CD4-positive, alpha-beta T cell treated with Interleukin-4 for 1 hour (primary cell): ENCODE measurements at places on chromosomes 7 and 10.

DNA sequence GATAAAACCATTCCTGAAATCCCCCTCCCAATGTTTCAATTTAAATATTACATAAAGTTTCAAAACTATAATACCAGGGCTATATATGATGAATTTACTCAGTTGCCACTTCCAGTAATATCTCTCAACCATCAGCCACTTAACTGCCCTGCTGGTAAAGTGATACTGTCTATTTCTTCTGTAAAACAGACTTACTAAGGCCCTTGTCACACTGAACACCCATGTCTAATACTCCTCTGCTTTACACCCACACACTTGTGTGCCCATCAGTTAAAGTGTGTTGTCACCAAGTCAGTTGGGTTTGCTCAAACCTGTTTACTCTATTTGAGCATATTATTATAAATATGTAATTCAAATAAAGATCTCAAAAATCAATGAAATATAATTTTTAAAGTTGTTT, 29.1 kb upstream of the DMTF1 start:
- DNase-seq = no peak

DNA sequence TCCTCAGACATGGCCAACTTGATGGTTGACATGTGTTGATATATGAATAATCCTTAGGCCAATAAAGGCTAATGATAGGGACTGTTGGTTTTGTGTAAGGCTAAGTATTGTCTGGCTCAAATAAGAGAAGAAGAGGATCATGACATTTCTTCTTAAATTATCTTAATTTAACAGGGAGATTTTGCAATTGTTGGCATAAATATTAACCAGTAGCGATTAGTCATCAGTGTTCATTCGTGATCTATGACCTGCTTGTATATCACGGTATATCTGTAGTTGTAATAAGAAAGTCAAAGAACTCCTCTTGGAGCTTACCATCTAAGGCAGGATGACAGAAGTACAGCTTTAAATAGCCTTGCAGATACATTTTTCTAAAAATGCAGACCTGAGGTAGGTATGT, 196.4 kb downstream of the CREB5 start:
- DNase-seq = no peak

- no peak for DNase-seq
Observed at GRCh38 chr7:132402096-132402495, 174.2 kb downstream of the PLXNA4 start.

DNA sequence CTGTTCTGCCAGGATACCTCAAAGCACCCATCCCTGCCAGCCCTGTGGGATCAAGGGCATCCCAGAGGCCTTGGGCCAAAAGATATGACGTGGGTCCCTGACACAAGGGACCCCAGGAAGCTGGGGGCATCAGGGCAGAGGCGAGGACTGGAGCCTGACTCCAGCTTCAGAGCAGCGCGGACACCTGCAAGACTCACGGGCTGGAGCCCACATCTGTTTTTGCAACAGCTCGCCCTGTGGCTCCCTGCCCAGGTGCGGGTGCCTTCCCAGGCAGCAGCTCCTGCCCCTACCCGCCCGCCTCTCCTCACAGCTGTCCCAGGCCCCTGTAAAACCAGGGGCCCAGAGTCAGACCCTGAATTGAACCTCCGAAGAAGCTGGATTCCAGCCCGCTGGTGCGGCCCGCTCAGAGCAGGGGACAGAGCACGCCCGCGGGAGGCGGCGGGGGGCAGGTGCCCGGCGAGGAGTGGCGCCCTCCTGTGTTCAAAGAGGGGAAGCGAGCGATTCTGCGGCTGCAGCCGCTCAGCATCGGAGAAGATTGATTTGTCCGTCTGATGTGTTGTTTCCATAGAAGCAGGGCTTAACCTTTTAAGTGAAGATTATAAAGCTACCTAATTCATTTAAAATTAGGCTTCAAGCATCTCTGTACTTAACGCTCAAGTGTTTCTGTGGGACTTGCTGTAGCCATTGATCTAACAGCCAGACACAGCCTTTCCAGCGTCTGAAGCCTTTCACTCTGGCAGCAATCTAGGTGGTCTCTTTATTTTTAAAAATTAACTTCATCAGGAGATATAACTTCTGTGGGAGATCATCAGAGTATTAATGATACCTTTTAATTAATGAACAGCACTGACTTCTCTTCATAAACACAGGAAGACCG, 88.4 kb downstream of the BEND7 start:
- peak; percentile 57 for DNase-seq

DNA sequence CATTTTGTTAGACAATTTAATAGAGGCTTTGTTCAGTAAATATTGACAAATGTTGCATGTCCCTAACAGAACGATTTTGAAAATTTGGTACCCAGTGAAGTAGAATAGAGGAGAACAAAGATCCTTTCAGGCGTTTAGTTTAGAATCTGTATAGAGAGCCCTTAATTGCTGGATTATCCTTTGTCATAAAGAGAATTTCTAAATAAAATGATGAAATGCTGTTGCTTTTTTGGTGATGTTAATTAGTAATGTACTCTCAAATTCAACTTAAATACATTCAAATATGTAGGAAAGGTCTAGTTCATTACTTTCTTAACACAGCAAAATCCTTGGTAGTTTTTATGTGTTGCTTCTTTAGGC, 1.2 kb downstream of the LUC7L2 start:
- no peak for DNase-seq

GRCh38 chr10:85492684-85493083, 873.9 kb downstream of the GRID1 start:
- no peak for DNase-seq

DNA sequence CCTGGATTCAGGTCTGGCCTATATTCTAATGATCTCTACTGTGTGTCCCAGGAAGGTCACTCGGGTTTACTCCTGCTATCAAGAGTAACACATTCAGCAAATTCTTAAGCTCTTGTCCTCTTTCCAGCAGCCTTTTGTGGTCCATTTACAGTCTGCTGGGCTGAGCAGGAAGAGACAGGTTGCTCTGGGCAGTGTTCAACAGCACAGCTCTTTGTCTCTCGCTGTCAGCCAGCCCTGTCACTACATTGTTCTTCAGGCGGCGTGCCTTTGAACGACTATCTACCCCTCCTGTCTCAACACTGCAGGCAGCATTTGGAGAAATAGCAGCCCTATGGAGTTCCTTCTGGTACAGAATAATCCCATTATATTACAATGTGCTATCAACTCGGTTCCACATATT, 192.2 kb upstream of the TBX20 start:
- DNase-seq = no peak

DNA sequence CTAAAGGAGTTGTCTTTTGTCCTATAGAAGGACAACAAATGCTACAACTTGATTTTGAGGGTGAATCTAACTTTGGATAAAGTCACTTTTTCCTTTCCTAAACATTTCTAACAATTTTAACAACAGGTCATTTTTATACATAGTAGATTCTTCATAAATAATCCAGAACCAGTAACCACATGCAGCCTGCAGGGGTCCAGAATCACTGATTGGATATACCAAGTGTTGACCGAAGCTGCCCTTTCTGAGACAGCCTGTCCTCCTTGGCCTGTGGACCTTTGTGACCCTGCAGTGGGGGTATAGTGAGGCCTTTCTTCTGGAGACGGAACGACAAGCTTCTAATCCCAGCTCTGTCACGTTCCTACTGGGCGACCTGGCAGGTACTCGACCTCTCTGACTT, 34.8 kb upstream of the LAMB4 start:
- DNase-seq = no peak

GRCh38 chr10:45235798-45236220, 79.6 kb downstream of the OR13A1 start:
- DNase-seq = no peak
